Stimulated activated CD4-positive, alpha-beta T cell treated with anti-CD3 and anti-CD28 coated beads, Interleukin-15, amount 100 ng/mL, for 48 hours (primary cell): ENCODE measurements at places on chromosomes 11 and 22.

- no peak for DNase-seq
These were observed 9.4 kb upstream of the FBLN1 start for GRCh38 chr22:45493286-45493771.

DNA sequence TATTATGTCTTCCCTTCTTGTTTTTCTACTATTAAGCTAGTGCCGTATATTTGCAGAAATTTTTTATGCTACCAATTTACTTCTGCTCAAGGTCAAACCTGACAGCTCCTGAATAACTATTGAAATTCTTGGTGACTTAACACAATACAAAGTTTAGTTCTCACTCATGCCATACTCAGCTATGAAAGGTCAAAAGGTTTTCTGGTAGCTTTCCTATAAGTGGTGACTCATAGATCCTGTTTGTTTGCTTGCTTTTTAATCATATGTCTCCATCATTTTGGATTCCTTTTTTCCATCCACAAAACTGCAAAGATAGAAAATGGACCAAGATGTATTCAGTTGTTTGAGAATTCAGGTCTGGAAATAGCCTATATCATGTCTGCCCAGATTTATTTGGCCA is 855.8 kb upstream of the LRRC4C start:
- DNase-seq, result no peak

- DNase-seq, result no peak
These were observed 8.2 kb downstream of the LRFN4 start for GRCh38 chr11:66864924-66865697.

GRCh38 chr11:125224391-125225021 is 60.0 kb downstream of the PKNOX2 start:
- DNase-seq, result no peak

DNA sequence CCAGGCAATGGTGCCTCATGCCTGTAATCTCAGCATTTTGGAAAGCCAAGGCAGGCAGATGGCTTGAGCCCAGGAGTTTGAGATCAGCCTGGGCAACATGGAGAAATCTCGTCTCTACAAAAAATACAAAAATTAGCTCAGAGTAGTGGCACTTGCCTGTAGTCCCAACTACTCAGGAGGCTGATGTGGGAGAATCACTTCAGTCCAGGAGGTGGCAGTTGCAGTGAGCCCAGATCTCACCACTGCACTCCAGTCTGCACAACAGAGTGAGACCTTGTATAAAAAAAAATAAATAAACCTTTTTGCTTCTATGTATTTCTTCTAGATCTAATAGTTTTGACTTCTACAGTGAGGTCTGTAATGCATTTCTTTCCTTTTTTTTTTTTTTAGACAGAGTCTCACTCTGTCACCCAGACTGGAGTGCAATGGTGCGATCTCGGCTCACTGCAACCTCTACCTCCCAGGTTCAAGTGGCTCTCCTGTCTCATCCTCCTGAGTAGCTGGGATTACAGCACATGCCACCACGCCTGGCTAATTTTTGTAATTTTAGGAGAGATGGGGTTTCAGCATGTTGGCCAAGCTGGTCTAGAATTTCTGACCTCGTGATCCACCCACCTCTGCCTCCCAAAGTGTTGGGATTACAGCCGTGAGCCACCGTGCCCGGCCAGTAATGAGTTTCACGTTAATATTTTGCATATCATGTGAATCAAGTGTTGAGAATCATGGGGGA is 18.1 kb upstream of the RDX start:
- DNase-seq, result no peak

- DNase-seq, result no peak
These were observed 15.3 kb upstream of the MYRF start for GRCh38 chr11:61737131-61737530.

DNA sequence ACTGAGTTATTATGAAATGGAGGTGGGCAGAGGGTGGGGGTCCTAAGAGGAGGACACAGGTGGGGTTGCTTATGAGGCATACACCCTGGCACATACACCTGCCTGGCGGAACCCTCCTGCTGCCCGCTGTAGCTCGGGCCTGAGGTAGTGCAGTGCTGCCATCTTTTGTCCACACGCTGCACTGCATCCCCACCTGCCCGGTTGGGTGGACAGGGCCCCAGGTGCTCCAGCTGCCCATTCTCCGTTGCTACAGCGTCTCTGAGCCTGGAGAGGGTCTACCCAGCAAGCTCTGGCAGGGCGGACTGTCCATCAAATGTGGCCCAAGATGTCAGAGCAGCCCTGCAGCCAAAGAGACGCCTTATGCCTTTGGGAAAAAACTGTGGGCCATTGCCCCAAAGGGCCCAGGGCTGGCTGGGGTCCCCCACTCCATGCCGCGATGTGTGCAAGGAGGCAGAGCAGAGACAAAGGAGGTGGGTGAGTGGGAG is 131.2 kb downstream of the BUD13 start:
- DNase-seq, result peak; percentile 11

GRCh38 chr22:36237462-36238372 is 1.6 kb downstream of the APOL2 start:
- no peak for DNase-seq

DNA sequence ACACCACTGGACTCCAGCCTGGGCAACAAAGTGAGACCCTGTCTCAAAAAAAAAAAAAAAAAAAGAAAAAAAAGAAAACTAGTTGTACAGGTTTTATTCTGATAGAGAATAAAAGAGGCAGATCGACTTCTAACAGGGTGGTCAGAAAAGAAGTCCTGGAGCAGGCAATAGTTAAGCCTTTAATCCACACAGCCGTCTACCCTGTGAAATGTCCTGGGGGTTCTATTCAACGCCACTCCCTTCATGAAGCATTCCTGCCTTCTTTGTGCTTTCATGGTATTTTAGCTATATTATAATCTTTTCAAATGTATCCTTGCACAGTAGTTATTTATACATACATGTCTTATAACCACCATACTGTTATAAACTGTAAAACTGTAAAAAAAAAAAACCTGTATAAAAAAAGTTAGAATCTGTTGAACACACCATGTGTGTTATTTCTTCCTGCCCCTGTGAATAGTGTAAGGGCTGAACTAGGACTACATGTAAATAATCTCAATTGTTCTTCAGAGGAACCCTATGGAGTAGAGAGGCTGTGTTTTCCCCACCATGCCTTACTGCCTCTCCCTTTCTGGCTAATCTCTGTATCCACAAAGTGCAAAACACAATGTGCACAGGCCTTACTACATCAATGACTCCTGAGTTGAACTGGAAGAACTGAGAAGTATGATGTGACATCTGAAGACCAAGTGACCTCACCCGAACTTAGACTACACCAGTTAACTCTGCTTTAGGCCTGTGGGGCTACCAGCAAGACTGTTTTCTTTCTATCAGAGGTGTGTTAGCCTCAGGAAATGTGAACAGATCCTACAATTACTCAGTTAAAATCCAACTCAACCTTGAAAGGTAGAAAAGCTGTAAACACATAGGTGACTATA is 25.3 kb downstream of the PRCP start:
- DNase-seq, result no peak

DNA sequence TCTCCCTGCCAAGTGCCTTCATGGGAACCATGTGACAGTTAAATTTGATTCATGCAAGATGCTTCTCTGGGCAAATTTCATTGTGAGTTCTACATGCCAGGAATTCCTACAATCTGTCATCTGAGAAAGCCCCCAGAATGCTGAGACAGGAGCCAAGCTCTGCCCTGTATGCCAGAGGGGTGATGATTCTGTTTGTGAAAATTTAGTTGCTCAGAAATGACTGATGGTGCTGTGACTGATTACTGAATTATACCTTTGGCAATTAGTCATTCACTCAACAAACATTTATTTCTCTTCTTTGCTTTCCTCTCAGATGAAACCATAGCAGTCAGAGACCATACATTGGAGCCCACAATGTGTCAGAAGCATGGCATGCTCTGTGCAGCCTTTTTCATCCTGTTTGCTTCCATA is 69.0 kb upstream of the ZBED5 start:
- no peak for DNase-seq

GRCh38 chr11:126823274-126823673 is 177.3 kb downstream of the KIRREL3 start:
- DNase-seq, result no peak

DNA sequence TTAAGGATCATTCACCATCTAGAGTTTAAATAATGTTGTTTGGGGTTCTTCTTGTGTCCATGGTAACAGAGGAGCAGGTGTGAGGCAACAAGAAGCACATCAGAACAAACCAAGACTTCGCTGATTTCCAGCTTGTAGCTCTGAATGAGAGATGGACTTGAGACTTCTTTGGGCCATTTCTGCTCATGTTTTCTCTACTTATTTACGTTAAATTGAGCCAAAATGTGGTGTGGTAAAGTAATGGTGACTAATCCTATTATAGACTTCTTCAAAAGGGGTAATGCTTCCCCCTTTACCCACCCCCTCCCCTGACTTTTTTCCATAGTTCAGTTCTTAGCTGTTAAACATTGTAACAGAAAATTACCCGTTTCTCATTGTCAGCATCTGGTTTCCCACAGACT is 65.2 kb downstream of the CSTPP1 start:
- DNase-seq, result no peak

DNA sequence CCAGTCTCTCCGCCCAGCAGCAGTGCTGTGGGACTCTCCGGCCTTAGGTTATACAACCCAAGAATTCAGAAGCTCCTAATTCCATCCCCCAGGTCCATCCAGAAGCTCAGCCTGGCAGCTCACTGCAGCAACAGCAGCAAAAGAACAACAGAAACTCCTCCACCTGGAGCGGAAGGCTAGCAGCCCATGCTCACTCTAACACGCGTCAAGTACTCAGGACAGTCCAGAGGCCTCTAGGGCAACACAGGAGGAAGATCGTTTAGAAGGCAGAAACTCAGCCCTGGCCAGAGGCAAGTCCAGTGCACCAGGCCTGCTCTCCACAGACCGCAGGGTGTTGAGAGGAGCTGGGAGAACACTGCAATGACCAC is 17.1 kb downstream of the PLA2G6 start:
- no peak for DNase-seq

GRCh38 chr11:18703001-18703763 is 4.6 kb downstream of the TMEM86A start:
- DNase-seq, result no peak

GRCh38 chr11:66332371-66333219 is 3.6 kb downstream of the RIN1 start:
- DNase-seq, result no peak

DNA sequence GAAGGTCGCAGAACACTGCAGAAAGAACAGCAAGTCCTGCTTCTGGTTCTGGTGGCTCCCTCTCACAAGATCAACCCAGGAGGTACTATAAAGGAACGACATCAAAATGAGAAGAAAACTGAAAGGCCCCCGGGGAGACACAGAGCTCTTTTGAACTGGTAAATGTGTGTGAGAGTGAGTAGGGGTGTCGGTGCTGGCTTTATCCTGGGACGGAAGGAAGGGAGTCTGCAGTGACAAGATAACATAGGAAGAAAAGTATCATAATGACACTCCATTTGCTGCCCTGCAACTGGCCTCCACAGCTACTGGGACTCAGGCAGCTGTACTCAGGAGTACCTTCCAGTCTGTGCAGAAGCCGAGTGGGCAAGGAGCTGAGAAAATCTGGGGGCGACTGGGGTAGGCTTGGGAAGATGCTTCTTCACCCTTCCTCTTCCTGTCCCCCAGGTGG is 60.9 kb downstream of the ENTHD1 start:
- DNase-seq, result no peak

- DNase-seq, result no peak
These were observed 27.0 kb downstream of the MYO7A start for GRCh38 chr11:77155082-77155475.

DNA sequence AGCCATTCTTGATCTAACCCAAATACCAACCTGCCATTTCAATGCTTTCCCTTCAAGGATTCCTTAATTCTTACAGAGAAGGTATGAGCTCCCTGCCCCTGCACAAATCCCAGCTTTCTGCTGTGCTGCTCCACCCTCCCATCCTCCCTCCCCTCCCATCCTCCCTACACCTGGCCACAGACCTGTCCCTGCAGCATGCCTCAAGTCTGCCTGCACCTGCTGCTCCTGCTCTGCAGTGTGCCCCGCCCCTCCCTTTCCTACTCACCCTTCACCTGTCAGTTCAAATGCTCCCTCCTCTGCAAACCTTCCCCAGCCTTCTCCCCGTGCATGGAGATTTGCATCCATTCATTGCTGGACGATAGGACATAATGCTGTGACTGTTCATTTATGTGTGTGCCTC is 139.9 kb upstream of the NARS2 start:
- DNase-seq, result no peak
